ENCODE measurements at places on chromosomes 12 and 14.

GRCh38 chr12:107594995-107595394 lies 90.6 kb upstream of the PWP1 start:
- DNase-seq: no peak

DNA sequence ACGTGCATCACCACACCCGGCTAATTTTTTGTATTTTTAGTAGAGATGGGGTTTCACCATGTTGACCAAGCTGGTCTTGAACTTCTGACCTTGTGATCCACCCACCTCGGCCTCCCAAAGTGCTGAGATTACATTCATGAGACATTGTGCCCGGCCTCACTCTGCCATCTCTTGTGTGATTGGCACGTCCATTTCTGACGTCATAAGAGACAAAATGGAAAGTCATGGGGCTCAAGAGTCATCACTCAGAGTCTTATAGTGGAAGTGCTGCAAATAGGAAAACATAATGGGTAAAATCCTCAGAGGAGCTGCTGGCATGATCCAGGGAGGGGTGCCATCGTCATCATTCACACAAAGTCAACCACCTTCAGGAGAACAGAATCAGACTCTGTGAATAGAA lies 54.2 kb upstream of the GPATCH2L start:
- no peak for DNase-seq

DNA sequence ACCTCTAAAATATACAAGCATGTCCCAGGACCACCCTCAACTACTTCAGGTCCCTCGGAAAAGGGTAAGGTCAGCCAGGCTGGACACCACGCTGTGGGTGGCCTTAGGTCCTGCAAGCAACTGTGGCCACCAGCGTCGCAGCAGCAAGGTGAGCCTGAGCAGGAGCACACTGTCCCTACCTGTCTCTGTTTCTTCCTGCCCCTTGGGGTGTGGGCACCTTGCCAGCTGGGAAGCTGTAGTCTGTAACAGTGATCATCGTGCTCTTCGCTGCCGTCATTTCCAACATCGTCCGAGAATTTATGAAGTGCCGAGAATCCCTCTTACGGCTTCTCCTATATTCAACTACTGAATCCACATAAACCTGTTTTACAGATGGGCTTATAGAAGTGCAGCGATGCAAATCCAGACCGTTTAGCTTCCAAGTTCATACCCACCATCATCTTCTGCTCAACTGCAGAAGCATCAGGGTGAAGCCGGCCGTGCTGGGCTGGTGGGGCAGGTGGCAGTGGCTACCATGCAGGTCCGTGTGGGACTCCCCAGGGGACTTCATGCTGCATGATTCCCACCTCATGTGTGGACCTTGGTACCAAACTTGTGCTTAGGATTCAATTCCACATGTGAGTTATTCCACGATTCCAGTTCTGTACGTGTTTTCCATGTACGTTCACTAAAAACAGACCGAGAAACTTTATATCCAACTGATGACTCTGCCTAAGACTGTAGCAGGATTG lies 361.3 kb upstream of the SFSWAP start:
- DNase-seq: no peak

- no peak for DNase-seq
Observed at GRCh38 chr12:12796928-12797793, 11.7 kb downstream of the APOLD1 start.

- DNase-seq: no peak
Observed at GRCh38 chr14:98018628-98019027, 1221.4 kb downstream of the VRK1 start.

All from hippocampal formation (tissue), 2 donors.